Epithelial cell of esophagus (primary cell): ENCODE measurements at places on chromosomes 11 and 22.

GRCh38 chr11:5809122-5809519, 397 bp downstream of the OR52N2 start:
- DNase-seq: no peak

DNA sequence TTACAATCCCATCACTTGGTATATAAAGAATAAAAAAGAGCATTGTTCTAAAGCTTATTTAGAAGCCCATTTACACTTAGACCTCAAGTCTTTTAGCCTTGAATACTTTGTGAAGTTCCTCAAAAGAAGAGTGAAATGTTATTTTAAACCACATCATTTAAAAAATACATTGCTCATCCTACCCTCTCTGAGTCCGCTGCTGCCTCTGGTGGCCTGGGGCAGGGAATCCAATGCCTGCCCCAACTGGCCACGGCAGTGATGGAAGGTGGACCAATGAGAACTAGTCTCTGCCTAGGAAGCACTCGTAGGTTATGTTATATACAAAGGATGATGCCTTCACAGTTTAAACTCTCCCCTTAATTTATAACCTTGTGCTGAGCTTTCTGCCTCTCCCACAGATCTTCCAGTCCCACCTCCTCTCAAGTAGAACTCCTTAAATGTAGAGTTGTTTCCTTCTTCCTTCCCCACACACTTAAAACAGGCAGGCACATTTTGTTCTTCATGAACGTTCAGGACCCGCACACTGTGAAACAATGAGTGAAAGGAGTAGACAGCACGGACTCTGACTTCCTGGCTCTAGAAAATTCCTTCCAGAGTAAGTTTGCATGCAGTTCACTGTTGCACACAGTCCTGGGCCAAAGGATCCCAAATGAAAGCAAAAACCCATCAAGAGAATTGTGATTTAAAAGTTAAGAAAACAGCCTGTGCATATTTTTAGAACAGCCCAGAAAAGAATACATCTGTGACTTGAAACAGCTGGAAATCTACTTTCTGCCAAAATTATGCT, 167.8 kb downstream of the RRAS2 start:
- DNase-seq: no peak

GRCh38 chr11:91587131-91587530, 637.5 kb upstream of the FAT3 start:
- no peak for DNase-seq

DNA sequence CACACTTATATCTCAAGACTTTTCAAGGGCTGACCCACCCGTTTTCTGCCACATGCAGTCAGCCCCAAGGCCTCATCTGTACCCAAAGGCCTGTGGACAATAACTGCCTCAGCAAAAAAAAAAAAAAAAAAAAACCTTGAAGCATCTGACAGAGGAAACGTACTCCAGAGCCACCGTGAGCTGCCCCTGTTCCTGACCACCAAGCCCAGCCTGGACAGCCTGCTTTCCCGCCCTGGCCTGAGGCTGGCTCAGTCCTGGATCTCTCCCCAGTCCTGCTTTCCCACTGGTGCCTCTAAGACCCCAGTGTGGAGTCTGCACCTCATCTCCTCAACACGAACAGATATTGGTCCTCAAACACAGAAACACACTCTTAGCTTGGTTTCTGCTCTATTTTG, 66.5 kb downstream of the SLC35F2 start:
- DNase-seq: no peak

- peak; percentile 40 for DNase-seq
Measured at GRCh38 chr11:61967924-61968757, 707 bp upstream of the FTH1 start.

DNA sequence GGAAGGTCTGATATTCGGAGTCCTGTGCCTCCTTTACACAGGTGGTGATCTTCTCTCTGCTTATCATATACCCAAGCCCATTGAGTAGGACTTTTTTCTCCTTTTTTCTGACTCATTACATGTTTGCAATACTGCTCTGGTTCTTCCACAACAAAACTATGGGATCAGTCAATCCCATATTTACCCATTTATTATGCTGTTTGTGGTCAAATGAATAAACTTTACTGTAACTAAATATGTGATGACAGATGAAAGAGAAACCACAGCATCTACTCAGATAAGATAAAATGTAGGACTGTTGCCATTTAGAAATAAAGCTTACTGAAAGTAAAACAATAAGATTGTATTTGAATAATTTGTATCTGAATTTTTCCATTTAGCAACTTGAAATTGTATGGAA, 958.7 kb upstream of the FAT3 start:
- no peak for DNase-seq

DNA sequence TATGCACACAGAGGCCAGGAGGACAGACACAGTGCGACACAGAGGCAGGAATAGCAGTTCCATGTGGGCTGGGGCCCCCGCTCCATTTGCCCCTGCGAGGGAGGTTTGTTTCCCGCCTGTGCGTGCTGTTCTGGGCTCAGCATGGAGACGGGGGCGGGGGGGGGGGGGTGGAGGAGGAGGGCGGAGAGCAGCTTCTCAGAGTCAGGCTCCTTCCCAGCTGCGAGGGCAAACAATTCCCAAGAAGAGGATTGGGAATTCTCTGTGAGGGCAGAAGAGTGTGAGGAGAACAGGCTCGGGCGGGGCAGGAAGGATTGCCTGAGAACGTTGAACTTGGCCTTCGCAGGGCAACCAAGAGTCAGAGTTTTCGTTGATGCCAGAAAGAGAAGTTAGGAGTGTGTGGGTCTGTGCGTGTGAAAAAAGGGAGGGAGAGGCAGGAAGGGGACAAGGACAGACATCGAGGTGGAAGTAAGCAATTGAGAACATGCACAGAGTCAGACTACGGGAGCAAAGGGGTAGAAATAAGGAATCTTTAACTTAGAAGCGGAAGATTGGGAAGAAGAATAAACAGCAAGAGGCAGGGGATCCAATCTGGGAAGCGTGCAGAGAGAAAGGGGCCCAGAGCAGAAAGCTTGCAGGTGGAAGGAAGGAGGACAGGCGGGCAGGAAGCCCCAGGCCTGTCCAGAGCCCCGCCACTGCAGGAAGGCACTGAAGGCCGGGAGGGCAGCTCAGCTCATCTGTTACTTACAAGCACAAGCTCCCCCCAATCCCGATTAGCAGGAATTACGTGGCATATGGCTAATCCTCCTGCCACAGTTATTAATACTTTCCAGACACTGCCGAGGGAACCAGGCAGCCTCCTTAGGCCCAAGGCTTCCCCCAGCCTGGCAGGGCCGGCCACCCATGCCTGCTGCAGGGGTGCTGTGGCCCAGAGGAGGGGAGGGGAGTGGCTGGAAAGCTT, 15.6 kb upstream of the JAM3 start:
- DNase-seq: no peak

DNA sequence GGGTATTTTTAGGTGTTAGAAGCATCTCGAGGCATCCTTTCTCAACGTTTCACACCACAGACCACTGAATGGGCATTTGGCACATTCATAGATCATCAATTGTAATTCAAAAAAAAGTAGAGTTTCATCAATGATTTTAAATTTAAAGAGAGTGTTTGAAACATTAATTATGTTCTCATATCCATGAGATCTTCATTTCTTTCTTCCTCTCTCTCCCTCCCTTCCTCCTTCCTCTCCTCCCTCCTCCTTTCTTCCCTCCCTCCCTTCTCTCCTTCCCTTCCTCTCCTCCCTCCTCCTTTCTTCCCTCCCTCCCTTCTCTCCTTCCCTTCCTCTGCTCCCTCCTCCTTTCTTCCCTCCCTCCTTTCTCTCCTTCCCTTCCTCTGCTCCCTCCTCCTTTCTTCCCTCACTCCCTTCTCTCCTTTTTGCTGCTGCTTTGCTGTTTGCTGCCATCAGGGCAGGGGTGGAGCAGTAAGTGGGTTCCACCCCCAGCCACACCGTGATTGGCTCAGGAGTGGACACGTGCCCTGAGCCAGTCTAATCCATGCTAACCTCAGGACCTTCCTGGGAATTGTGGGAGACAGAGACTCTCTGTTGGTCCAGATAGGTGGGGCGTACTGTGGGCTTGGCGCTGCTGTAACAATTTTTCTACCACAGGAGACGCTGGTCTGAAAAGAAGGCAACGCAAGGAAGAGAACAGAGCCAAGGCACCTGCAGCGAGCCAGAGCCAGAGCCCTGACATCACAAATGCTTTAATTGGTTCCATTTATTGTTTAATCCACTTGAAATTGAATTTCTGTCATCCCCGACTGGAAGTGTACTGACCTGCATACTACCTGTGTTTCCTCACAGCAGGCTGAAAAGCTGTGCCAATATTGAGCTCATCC, 33.7 kb upstream of the APOBEC3A start:
- DNase-seq: peak; percentile 55

- no peak for DNase-seq
Measured at GRCh38 chr11:113568566-113568965, 93.4 kb upstream of the DRD2 start.

DNA sequence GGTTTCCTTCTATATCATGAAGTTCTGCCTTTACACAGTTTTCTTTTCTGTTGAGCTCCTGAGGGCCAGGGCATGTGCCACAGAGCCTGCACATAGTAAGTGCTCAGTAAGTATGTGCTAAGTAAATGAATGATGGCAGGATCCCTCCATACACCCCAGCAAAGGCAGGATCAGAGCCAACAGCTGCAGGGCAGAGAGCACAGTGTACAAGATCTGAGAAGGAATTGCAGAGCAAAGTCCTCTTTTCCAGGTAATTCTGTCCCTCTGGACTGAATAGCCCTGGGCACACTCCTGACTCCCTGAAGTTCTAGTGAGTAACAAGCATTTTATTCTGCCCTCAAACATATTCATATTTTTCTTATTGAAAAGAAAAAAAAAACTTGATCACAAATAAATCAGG, 117.7 kb downstream of the GALNT18 start:
- DNase-seq: no peak

- peak; percentile 78 for DNase-seq
Measured at GRCh38 chr11:12159351-12160099, 49.1 kb downstream of the MICAL2 start.

- DNase-seq: no peak
Measured at GRCh38 chr11:134032501-134033091, 36.3 kb upstream of the JAM3 start.

DNA sequence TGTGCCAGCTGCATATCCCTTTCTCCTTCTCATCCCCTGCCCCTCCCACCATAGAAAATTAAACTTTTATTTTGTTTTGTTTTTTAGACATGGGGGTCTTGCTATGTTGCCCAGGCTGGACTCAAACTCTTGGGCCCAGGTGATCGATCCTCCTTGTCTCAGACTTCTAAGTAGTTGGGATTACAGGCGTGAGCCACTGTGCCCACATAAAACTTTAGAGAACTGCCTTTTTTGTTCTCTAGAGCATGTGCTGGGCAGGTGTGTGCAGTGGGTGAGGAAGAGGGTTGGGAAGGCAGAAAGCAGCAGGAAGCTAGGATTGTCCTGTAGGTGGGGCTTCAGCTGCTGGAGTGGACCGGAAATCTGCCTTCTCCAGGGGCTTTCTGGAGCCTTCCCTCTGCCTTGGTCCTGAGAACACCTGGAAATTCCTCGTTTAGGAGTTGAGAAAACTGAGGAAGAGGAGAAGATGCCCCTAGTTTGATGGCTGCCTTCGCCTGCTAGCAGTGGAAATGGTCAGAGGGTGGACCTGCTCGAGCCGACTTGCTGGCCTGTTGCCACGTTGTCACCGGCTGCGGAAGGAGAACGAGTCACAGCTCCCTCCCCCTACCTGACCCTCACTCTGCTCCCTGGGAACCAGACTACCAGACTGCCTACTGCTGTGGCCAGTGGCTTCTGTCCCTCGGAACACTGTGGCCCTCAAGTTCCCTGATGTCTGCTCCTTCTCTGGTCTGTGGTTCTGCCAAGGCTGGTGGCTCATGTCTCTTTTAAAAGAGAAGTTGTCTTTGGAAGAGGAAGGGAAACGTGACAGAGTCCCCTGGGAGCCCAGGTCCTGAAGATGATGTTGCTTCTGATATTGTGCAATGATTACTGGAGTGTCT, 4.0 kb downstream of the ST14 start:
- no peak for DNase-seq

DNA sequence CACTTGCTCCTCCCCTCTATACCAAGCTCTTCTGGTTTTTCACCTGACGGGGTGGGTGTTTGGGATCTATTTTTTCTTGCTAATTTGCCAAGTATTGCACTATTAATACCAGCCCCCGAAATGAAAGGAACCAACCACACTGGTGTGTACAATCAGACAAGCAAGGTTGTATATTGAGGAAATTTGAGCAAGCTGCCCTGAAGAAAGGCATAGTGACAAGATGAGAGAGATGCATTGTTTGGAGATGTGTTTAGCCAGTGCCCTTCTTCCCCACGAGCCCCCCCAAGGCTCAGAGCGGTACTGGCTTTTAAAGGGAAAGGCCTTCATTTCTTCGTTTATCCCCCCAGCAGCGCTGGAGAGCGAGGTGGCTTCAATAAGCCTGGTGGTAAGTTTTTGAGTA, 15.2 kb upstream of the GAS2L1 start:
- DNase-seq: no peak

DNA sequence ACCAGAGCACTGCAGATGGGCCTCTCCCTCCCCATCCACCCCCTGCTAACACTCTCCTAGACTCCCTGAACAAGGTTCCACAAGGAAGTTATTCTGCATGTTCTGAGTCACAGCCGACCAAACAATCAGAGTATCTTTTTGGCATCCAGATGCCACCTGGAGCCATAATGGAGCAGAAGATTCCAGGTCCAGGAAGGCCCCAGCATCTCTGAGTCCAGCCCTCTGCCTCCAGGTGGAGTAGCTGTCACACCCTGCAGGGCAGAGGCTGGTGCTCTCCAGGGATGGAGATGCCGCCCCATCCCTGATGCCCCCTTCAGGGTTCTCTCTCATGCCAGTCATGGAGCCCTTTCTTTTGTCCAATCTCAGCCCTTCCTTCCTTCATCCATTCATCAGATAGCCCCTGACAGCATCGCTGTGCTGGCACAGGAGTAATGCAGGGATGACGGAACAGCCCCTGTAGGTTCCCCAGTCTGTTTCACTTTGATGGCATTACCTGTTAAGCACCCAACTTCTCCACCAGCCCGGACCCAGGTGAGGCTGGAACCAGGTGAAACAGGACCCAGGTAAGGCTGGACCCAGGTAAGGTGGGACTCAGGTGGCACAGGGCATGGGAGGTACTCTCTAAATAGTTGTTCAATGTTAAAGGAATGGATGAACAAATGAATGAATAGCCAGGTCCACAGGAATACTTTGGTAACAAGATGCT, 20.1 kb upstream of the TSKU start:
- DNase-seq: peak; percentile 43

DNA sequence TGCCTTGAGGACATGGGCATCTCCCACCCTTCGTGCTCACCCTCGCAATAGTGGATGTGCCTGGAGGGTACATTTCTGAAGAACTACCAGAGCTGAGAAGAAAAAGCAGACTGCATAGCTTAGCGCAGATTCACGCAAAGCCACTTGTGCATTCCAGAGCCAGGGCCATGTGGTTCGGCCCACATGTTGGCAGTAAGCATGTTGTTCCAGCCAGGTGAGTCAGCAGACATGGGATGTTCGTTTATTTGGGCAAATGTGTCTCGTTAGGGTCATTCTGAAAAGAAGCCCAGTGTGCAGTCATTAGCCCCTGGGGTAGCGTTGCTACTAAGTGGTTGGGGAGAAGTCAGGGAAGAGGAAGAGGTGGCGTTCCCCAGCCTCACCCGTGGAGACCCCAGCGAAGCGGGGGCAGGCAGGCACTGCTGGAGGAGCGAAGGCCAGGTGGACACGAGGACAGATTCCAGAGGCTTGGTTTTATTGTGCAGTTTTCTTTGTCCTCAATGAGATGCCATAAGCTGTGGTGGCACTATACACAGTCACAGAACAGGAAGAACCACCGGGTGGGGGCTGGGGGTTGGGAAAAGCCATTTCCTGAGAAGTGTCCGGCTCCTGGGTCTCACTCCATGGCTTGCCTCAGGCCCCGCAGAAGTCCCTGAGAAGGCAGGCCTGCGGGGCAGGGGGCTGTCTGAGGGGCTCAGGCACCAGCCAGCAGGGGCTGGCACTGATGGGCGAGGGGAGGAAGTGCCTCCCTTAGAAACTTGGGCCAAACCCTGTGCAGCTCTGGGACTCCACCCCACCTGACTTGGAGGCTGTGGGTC, 5.0 kb downstream of the THY1 start:
- DNase-seq: peak; percentile 81
